Germinal center (tissue), 1 donor: ENCODE measurements at places on chromosomes 5 and 9.

GRCh38 chr5:10384483-10384882 lies 31.0 kb downstream of the MARCHF6 start:
- no peak for DNase-seq

DNA sequence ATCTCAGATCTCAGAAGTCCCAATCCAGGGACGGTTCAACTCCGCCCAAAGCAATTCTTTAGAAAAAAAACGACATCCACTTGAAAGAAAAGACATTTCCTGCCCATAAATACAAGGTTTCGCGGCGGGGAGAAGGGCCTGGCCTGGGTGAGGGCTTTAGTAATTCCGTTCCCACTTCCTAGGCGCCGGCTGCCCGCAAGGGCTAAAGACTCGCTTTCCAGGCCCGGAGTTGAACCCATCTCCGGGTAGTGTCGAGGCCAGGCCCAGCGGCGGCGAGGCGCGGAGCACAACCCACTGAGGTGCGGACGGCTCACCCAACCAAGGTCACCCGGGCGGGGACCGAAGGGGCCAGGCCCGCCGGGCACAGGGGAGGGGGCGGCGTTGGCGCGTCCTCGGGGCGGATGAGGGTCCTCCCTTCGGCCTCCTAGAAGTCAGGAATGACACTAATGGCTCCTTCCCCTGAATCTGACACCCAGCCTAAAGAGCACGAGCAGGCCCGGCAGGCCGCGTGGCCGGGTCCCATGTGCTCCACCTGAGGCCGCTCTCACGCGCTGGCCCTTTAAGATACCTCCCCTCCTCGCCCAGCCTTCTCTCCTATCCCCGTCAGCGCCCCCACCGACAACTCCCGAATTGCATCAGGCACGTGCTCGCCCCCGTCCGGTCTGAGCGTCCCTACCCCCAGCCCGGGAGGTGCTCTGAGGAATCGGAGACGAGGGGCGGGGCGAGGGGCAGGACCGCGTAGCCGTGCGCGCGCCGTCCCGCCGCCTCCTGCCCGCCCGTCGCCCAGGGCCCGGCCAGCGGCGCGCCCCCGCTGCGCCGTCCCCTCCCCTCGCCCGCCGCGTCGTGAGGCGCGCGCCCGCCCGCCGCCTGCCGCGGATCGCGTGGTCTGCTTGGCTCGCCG lies 467 bp upstream of the LARP1 start:
- peak; percentile 98 for DNase-seq

- no peak for DNase-seq
Measured at GRCh38 chr5:179171251-179171815, 111.2 kb downstream of the ZNF354C start.

DNA sequence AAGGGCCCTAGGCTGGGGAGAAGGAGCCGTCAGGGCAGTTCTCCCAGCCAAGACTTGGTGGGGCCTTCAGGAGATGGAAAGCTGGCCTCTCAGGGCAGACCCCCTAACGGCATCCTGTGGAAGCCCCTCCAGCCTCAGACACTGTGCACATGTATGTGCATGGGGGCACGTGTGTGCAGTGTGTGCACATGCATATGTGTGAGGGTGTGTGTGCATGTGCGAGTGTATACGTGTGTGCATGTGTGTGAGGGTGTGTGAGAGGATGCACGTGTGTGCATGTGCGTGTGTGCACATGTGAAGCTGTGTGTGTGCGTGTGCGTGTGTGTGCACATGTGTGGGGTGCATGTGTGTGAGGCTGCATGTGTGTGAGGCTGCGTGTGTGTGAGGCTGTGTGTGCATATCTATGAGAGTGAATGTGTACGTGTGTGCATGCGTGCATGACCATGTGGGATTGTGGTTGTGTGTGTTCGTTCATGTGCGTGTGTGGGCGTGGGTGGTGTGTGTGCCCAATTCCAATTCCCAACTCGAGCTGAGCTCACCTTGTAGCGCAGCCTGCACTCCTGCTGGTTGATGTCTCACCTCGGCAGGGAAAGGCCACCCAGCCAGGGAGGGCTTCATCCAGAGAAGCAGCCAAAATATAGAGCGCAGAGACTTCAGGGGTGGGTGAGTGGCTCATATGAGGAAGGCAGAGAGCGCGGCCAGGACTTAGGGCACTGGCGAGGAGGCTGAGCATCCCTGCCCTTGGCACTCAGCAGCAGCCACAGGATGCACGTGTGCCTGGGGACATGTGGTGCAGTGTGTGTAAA lies 142.7 kb upstream of the PPP1R26 start:
- no peak for DNase-seq

DNA sequence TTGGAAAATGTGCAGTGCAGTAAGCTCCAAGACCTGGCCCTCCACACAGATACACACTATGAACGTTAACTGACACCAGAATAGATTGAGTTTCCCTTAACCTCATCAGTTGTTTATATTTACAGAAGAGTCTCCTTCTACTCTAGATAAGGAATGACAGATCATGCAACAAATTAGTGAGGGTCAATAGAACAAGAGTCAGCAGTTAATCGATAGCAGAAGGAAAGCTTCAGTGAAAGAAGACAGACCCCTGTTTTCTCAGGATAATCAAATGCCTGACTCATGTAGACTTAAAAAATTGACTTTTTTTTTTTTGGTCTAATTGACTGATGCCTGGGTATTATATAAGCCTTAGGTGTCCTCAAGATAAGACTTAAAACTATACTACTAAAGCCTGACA lies 179.9 kb downstream of the DTWD2 start:
- no peak for DNase-seq

DNA sequence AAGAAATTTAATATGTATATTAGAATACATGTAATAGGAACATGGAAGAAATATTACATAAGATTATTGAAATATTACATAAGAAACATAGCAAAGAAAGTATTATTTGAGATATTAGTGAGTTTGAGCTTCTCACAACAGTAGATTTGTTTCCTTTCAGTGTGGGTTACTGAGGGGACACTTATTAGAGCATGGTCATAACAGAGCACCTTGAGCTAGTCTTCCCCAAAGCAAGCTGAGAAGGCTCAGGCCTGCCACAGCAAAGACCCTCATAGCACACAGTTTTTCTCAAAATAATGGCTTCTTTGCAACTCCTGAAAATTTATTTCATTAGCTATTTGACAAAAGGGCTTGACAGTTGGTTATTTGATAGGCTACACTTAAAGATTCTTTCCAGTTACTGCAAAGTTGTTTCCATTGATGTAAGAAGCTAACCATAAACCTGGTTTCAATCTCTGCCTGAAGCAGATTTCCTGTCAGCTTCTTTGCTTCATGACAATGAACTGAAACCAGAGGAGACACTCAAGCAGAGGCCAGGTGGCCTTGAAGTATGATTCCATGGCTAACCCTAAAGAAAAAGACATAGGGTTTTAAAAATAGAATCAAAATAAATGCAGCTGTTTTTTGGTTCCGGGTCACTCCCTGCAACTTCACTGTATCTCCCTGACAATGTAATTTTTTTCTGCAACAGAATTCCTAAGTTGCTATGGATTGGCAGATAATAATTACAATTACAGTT lies 68.6 kb downstream of the ERMP1 start:
- DNase-seq = no peak

GRCh38 chr5:118042076-118042475 lies 946.3 kb downstream of the DTWD2 start:
- no peak for DNase-seq

GRCh38 chr5:122665051-122665450 lies 109.8 kb upstream of the SNX2 start:
- DNase-seq = no peak

- no peak for DNase-seq
Measured at GRCh38 chr5:171601266-171601881, 181.9 kb downstream of the FGF18 start.

DNA sequence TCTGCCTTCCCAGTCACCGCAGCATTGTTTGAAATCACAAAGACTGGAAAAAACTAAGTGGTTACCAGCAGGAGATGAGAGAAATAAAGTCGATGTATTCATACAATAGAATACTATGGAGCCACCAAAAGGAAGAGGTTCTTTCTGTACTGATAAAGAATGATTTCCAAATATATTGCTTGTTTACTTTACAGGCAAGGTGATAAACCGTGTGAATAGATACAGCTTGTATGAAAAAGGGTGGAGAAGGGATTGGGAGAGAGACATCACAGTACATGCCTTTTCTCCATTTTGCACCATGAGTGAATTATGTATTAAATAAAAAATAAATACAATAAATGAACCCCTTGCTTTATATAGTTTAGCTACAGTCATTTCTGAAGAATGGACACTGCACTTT lies 91.7 kb downstream of the RFK start:
- no peak for DNase-seq

GRCh38 chr5:87252283-87252605 lies 15.4 kb upstream of the RASA1 start:
- no peak for DNase-seq

GRCh38 chr9:22008717-22009505 lies at the start of gene CDKN2B:
Gene CDKN2B (minus strand): TSS chr9:22009305. CDS start chr9:22008953, 352 bp downstream.
- DNase-seq = peak; percentile 94

GRCh38 chr9:8484597-8485191 lies 685.1 kb upstream of the DMAC1 start:
- no peak for DNase-seq

DNA sequence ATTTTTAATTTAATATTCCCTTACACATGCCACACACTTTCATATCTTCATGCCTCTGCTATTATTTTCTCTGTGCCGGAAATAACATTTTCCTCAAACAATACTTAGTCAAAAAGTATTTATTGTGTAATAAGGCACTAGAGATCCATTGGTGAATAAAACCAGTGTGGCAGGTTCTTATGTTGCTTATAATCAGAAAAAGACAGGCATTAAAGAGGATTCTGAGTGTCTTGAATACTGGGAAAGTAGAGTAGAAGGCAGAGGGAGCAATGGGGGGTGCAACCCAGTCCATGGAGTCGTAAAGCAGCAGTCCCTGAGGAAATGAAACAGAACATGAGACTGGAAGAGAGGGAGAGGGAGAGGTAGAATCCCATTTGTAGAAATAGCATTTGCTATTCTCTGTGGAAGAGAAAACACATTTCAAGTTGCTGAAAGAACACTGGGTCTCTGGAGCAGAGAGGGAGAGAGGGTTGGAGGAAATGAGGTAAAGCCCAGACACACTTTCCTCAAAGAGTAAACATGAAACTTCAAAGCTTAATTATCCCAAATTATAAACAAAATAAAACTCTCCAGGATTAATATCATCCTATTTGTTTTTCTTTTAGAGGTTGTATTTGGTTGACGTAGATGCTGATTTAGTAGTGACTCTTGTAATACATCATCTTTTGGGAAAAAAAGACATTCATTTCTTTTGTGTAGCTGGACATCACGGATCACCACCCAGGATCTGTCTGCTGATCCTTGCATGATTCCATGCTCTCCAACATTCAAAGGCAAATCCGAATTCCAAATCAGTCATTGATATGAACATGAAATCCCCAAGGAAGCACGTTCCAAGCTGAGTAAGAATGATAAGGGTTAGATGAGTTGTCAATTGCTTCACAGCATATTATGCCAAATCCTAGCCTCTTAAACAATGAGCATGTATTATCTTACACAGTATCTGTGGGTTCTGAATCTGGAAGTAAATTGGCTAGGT lies 37.4 kb upstream of the GRAMD2B start:
- no peak for DNase-seq

GRCh38 chr9:112647596-112647995 lies 70.3 kb downstream of the INIP start:
- no peak for DNase-seq

DNA sequence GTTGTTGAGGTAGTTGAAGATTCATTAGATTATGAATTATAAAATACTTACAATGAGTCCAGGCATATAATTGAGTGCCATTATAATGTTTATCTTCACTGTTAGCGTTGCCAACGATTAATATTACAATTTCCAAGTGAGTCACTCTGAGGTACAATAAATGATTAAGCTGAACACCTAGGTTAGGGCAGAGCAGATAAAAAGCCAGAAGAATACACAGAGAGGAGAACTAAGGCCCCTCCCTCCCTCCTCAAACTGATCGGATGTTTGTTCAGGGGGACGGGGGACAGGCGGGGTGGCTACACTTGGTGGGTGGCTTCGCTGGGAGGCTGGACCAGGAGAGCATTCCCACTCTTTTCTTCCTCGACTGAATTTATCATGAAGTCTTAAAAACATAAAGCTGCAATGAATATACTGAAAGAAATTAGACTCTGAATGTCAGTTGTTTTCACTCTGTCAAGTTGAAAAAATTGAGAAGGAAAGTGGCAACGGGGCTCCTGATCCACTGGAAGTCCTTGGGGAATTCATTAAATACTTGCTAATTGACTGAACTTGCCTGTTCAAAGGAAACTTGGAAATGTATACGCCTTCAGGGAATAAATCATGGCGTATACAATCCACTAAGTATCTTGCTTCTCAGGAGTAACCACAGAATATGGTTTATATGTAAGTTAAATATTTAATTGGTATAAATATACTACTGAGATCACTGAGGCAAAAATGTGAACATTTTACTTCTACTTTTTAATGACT lies 198.1 kb downstream of the TSSK1B start:
- no peak for DNase-seq

- no peak for DNase-seq
Measured at GRCh38 chr5:31900296-31900865, 261.4 kb downstream of the PDZD2 start.

DNA sequence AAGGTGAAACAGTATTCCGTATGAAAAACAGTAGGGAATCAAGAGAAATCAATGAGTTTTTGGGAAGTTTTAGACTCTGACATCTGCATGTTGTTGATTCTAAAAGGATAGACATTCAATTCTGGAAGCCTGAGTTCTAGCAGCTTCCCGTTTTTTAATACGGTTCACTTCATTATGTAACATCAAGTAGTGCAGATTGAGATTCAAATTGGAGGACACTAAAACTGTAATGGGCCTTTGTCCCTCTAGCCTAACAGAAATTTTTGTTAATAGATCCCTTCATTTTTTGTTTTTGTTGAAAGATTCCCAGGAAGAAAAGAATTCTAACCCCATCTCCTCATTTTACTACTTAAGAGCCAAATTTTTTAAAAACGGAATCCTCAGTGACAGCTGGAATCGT lies 384.6 kb downstream of the SH3GL2 start:
- no peak for DNase-seq

GRCh38 chr9:97307091-97307490 lies 368 bp upstream of the CCDC180 start:
- DNase-seq = no peak

DNA sequence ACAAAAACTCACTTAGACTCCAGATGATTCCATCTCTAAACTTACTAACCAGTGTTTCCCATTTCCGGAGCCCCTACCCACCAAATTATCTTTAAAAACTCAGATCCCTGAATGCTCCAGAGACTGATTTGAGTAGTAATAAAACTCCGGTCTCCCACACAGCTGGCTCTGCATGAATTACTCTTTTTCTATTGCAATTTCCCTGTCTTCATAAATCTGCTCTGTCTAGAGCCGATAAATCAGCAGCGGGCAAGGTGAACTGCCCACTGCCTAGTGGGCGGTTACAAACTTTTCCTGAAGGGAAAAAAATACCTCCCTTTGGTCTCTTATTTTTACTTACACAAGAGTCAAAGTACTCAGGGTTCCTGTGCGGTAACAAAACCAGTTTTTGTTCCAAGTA lies 624.4 kb upstream of the RORB start:
- DNase-seq = no peak
